ENCODE measurements at places on chromosomes 4 and X.

GRCh38 chrX:40852586-40852985, 117.2 kb upstream of the MED14 start:
- peaks cover 4% of the 10 kb centered on the region for H3K4me1 ChIP-seq
- DNase-seq = no peak
- peaks cover 2% of the 10 kb centered on the region for H3K27me3 ChIP-seq
- no peak overlapping the region for H3K27ac ChIP-seq
- no peaks in the 10 kb centered on the region for H3K36me3 ChIP-seq

DNA sequence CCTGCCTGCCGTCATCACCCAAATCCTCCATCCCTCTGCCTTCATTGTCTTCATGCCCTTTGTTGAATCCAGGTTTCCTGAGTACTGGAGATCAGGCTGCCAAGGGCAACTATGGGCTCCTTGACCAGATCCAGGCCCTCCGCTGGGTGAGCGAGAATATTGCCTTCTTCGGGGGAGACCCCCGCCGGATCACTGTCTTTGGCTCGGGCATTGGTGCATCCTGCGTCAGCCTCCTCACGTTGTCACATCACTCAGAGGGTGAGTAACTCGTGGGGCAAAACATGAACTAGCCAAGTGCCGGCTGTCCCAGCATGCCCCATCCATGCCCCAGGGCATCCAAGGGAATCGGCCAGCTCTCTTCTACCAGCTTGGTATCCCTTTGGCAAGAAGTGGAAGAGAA, 19.4 kb downstream of the NLGN3 start:
- no peak overlapping the region for H3K4me3 ChIP-seq
- DNase-seq = no peak
- H3K27me3 ChIP-seq = no peaks in the 10 kb centered on the region
- peaks cover 5% of the 10 kb centered on the region for H3K4me1 ChIP-seq
- peaks cover 6% of the 10 kb centered on the region for H3K36me3 ChIP-seq
- no peak overlapping the region for H3K27ac ChIP-seq

DNA sequence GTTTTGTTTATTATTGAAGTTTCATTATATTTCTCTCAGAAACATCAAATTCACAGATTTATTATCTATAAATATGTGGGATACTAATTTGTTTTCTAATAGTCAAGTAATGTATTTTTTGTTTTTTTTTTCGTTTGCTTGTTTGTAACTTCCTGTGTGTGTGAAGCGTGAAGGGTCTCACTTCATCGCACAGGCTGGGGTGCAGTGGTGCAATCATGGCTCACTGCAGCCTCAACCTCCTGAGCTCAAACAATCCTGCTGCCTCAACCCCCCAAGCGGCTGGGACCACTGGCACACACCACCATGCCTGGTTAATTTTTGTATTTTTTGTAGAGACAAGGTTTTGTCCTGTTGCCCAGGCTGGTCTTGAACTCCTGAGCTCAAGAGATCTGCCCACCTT, 55.1 kb downstream of the SH3RF1 start:
- no peaks in the 10 kb centered on the region for H3K36me3 ChIP-seq
- H3K27ac ChIP-seq = no peak overlapping the region
- H3K4me1 ChIP-seq = no peaks in the 10 kb centered on the region
- peaks cover 5% of the 10 kb centered on the region for H3K27me3 ChIP-seq
- H3K4me3 ChIP-seq = no peak overlapping the region

DNA sequence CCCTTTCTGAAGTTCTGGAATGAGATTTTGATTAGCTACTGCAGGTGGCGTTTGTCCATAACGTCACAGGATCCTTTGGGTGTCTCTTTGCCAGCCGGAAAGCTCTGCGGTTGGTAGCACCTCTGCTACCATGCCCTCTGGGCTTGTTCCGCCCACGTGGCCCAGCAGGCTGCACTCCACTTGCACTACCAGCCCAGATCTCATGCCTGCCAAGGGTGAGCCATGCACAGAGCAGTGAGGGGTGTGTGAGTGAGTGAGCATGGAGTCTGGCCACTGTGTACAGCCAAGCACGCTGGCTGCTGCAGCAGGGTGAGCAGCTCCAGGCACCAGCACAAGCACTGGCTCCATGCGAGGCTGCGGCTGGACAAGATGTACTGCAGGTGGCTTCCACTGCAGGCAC, 6.6 kb upstream of the HNRNPD start:
- H3K27ac ChIP-seq = no peak overlapping the region
- H3K4me1 ChIP-seq = peaks cover 24% of the 10 kb centered on the region
- H3K27me3 ChIP-seq = no peaks in the 10 kb centered on the region
- H3K4me3 ChIP-seq = no peak overlapping the region
- H3K36me3 ChIP-seq = peaks cover 21% of the 10 kb centered on the region
